Stimulated activated CD8-positive, alpha-beta memory T cell treated with anti-CD3 and anti-CD28 coated beads, Interleukin-7, amount 100 ng/mL, for 1 hour (primary cell): ENCODE measurements at places on chromosomes 7 and 10.

DNA sequence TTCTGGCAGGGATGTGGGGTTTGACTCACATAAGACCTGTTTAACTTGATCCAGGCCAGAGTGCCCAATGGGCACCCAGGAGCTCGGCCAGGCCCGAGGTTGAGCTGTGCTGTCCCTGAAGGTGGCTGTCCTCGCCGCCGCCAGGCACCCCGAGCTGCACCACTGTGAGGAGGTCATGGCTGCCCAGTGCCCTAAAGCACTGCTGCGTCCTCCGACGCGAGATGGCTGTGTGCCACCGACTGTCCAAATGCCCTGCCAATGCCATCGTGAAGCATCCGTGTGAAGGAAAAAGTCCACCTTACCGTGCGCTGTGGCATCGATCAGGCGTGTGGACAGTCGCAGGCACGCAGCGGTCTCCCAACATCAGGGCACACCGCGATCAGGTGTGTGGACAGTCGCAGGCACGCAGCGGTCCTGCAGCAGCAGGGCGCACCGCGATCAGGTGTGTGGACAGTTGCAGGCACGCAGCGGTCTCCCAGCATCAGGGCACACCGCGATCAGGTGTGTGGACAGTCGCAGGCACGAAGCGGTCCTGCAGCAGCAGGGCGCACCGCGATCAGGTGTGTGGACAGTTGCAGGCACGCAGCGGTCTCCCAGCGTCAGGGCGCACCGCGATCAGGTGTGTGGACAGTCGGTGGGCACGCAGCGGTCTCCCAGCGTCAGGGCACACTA, 120.3 kb downstream of the VIPR2 start:
- DNase-seq = no peak

DNA sequence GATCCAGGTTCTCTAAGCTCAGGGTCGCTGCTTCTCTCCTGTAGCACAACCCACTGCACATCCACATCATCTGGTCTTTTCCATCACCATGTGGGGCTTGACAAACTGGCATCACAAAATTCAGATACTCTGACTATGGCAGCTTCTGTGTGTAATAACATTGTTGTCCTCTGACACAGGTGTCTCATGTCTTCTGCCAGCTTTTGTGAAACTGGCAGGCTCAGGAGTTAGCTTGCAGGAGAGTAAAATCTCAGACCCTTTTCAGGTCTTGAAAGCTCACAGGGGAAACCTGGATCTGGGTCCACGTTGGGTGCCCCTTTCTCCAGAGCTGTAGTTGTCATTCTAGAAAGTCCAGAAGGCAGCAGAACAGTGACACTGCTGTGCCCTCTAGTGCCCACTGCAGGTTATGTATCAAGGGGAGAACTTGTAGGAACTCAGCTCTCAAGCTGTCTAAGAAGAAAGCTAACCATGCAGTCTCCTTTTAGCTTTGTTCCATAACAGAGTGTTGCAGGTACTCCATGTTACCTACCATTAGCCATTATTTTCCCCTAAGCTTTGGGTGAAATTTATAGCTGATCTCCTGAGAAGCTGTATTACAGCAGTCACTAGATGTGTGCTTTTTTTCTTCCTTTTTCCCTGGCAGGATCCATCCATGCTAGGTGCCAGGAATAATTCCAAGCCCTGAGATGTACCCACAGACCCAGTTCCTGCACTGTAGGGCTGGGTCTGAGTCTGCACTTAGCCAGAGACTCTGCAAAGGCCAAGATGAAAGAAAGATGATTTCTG, 102.7 kb downstream of the ZNF248 start:
- DNase-seq = no peak

- DNase-seq = no peak
Measured at GRCh38 chr7:15248514-15248913, 313.3 kb downstream of the AGMO start.

DNA sequence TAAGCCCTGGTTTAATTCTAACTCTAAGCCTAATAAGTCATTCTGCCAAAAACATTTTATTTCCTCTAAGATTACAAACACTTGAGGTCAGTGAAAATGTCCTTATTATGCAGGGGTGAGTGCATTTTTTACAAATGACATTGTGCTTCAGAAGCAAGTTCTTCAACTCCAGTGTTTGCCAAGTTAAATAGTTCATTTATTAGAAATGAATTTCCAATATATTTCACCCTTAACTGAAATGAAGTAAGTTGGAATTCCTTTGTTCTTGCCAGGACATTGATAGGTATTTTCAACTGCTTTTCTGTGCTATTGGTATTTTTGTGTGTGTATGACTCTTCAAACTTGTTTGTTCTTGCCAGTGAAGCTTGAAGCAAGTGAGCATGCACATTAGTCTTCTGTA, 89.5 kb upstream of the CCDC6 start:
- DNase-seq = no peak

DNA sequence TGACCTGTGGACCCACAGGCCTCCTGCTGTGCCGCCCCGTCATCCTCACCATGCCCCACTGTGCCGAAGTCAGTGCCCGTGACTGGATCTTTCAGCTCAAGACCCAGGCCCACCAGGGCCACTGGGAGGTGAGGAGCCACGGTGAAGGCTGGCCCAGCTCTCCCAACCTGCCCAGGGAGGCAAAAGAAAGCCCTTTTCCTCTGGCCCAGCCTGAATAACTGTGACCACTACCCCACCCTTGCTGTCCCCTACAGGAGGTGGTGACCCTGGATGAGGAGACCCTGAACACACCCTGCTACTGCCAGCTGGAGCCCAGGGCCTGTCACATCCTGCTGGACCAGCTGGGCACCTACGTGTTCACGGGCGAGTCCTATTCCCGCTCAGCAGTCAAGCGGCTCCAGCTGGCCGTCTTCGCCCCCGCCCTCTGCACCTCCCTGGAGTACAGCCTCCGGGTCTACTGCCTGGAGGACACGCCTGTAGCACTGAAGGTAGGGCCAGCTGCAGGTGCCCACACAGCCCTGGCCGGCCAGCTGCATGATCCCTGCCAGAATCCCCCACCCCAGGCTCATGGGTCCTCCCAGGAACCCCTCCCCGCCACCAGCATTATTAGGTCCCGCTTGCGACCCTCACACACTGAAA, 25.5 kb upstream of the SLC29A3 start:
- no peak for DNase-seq

GRCh38 chr7:149828357-149829309, 9.5 kb upstream of the ZNF862 start:
- DNase-seq = no peak

DNA sequence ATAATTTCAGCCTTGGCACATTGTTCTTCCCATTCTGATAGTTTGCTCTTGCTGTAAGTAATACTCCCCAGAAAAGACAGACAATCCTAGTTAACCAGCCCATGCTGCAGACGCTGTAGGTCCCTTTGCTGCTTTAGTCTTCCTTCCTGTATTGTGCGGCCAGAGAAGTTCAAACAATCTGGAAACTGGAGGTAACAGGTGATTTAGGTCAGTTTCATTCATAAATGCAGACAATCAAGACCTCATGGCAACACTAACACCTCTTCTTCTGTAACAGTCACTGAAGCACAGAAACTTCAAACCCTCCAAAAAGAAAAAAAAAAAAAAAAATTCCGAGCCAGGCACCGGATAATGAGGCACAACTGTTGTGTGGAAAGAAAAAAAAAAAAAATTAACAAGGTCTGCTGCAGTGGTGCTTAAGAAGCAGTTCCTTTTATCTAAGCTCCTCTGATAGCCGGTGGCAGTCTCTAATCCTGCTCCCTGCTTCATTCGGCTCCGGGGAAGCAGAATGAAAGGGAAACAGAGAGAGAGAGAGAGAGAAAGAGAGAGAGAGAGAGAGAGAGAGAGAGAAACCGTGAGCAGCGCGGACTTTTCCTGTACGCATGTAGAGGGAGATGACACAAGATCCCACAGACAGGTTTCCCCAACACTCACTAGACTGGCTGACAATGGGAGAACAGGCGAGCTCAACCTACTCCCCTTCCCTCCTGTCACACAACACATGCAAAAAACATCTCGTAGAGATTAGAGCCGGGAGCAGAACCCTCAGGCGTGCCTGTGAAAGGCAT, at the start of gene SEMA3A:
TSS of gene SEMA3A (minus strand) at position 306 of the 788 bp plus-strand sequence. CDS start at position 103, 203 bp downstream.
- DNase-seq = no peak

GRCh38 chr10:60238759-60239100, 150.9 kb downstream of the ANK3 start:
- no peak for DNase-seq

GRCh38 chr10:127151981-127152699, 44.3 kb downstream of the INSYN2A start:
- DNase-seq = no peak

DNA sequence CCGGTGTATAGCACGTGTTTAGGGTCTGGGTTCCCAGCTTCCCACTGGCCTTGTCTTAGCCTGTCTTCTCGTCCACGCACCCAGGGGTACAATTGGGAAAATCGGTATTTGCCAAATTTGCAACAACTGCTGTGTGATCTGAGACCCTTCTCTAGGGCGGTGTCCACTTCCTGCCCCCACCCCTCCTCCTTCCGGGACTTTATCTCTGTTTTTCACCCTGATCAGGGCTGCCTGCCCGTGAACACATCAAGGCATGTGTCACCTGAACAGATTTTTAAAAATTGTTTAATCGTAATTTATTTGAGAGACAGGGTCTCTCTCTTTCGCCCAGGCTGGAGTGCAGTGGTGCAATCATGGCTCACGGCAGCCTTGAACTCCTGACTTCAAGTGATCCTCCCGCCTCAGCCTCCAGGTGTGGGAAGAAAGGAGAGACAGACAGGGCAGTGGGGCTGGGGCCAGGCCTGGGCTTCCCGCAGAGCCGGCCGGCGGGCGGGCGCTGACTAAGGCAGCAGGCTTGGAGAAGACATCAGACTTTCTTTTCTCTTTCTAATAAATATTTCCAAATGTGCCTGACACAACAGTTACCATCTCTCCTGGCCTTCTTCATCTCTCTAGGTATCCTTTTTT, 27.5 kb downstream of the ELFN1 start:
- no peak for DNase-seq

DNA sequence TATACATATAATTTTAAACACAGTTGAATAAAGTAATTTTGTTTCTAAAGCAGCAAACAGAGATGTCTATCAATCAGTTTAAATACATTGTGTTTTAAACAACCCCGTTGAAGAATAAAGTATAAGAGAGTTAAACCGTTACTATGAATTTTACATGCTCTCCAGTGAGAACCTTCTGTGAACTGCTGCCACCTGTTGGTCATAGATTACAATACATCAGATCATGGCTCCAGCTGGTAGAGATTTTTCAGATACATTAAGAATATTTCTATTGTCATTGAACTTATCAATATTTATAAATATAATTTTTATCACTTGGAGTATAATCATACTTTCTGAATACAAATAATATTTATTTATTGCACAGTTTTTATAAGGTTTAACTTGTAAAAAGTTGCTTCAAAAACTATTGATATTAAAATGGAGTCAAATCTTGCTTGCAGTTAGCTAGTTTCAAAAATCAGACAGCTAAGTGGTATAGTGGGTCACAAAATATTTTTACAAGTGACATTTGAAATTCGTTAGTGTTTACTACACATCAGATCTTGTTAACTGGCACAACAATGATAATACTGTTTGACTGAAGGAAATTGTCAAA, 561.2 kb upstream of the PHF14 start:
- DNase-seq = no peak
